ENCODE measurements at places on chromosomes 11 and 22.

- DNase-seq, result peak; percentile 92
Observed at GRCh38 chr11:8719211-8719649, 36.6 kb downstream of the RPL27A start.

DNA sequence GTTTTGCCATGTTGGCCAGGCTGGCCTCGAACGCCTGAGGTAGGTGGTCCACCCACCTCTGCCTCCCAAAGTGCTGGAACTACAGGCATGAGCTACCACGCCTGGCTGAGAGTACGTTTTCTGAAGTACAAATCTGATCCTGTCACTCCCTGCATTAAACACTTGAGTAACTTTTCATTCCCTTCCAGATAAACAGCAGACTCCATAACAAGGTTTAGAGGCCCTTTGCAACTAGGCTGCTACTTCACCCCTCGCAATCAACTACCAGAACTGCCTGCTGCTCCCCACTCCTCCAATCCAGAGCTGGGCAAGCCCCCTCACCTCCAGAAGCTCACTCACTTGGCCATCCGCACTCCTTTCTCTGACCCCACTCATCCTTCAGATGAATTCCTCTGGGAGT lies 1.5 kb downstream of the KCTD14 start:
- DNase-seq, result no peak

DNA sequence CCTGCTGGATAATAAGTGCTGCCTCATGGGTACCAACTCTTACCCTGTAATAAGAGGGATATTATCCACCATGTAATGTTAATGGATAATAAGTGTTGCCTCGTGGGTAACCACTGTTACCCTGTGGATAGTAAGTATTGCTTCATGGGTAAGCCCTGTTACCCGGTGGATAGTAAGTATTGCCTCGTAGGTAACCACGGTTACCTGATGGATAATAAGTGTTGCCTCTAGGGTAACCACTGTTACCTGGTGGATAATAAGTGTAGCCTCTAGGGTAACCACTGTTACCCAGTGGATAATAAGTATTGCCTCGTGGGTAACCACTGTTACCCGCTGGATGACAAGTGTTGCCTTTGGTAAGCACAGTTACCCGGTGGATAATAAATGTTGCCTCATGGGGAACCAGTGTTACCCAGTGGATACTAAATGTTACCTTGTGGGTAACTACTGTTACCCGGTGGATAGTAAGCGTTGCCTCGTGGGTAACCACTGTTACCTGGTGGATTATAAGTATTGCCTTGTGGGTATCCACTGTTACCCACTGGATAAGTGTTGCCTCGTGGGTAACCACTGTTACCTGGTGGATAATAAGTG lies 18.6 kb upstream of the NXPE4 start:
- no peak for DNase-seq

DNA sequence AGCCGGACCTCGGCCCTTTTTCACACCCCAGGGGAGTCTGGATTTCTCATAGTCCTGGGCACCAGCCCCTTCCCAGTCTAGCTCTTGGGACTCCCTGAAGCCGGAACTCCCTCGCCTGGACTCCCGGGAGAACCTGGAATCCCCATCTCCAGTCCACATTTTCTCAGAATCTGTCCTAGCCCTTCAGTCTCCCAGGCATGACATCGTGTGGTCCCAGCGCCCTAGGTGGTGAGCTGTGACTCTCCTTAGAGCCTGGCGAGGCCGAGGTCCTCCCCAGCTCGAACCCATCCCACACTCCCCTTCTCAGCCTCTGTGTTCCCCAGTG lies 673 bp upstream of the DUSP18 start:
- DNase-seq, result no peak

DNA sequence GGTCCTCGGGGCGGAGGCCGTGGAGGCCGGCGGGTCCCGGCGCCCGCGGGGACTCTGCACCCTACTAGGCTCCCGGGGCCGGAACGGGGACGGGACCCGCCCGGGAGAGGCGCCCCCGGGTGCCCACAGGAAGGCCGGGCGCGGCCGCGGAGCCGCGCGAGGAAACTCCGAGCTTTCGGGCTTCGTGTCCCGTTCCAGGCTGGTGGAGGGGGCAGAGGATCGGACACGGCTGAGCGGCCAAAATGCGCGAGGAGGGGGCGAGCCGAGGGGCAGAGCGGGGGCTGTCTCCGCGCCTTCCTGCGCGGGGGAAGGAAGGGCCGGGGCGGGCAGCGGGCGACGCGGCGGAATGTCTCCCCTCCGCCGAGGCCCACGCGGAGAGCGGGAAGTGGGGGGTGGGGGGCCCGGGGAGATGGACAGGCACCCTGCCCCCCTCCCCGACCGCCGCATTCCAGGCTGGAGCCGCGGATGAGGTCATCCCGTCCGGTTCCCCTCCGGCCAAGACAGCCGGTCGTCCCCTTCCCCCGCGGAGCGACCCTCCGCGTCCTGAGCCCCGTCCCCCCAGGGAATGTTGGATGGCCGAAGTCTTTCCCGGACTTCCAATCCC lies 430 bp downstream of the CDC42EP1 start:
- no peak for DNase-seq

DNA sequence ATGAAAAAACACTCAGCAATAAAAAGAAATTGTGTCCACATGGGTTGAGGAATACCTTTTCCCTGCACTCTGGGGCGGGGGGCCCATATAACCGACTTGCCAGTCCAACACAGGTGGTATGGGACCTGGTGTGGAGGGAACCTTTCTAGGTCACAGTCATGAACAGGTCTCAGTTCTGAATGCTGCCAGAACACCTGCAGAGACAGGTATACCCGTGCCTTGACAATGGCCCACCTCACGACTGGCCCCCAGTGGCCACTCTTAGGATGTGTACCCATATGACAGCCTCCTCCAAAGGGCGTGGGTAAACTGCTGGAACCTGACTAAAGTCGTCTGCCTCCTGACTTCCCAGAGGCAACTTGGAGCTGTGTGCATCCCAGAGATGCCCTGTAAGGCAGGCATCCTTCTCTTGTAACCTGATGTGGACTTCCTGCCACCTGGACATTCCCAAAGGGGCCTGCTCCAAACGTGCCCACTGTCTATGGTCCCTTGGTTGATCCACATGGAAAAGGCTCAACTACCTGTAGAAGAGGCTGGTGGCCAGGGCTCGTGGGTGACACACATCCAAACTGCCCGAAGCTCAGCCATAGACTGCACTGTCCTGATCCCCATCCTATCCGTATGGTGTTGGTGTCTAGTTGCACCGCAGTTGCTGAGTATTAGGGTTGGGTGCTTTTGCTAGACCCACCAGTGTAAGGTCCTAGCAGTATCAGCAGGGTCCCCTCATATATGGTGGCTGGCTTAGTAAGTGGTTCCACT lies 859.3 kb downstream of the BRD1 start:
- no peak for DNase-seq

DNA sequence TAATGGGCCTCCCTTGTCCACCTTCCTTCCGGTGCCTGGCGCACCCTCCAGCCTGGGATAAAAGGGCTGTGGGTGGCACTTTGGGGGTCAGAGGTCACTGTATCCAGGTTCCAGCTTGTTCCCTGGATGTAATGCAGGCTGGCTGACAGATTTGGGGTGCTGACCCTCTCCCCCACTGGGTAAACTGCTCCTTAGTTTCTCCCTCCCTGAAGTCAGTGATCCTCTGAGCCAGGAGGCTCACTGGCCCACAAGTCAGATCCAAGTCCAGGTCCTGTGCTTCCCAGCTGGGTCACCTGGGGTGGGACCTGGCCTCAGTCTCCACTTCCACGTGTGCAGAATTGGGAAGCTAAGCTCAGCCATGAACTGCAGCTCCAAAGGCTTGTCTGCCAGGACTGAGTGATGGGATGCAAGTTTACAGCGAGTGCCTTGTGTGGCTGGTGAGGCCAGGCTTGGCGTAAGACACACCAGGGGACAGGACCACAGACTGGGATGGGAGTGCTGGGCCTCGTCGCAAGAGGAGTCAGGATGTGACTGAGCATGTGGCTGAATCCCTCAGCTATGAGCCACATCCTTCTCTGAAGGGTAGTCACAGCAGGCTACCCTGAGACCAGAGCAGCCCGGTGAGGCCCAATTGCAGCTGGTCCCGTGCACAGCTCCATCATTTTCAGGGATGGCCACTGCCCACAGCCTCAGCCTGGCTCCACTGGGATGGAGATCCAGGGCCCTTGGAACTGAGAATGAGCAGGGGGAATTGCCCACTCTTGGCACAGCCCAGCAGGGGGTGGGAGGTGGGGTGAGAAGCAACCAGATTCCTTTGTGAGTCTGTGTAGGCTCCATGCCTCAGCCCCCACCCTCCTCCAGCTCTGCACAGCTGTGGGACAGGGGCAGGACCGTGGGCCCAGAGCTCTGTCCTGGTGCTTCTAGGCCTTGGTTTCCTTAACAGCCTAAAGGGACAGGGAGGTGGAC lies 7.2 kb downstream of the SHISA8 start:
- DNase-seq, result peak; percentile 82

- peak; percentile 99 for DNase-seq
Observed at GRCh38 chr11:1559111-1559951, 12.7 kb downstream of the DUSP8 start.

- DNase-seq, result no peak
Observed at GRCh38 chr22:30969532-30970355, 679 bp downstream of the TUG1 start.

DNA sequence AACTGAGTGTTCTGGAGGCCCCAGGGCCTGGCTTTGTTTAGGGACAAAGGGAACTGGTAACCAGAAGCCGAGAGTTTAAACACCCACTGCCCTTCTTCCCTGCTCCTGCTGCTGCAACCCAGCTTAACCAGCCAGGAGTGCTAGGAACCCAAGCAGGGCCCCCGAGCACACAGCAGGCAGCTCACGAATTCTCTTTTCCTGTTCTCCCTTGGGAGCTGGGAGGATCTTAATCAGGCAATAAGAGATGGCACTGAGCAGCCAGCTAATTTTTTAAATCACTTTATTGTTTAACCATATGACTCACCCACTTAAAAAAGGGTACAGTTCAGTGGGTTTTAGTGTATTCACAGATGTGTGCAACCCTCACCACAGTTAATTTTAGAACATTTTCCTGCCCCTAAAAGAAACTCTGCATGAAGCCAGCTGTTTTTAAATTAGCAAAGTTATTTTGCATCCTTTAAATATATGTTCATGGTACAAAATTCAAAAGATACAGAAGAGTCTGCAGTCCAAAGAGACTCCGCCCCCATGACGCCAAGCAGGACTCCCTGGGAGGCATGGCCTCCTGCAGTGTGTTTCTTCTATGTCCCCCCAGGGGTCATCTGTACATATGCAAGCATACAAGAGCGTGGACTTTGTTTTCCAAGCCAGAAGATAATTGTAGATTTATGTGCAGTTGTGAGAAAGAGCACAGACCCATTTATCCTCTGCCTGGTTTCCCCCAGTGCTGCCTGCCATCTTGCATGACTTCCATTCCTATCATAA lies 18.9 kb upstream of the PPP6R3 start:
- no peak for DNase-seq

- no peak for DNase-seq
Observed at GRCh38 chr11:69343401-69344321, 49.7 kb downstream of the MYEOV start.

DNA sequence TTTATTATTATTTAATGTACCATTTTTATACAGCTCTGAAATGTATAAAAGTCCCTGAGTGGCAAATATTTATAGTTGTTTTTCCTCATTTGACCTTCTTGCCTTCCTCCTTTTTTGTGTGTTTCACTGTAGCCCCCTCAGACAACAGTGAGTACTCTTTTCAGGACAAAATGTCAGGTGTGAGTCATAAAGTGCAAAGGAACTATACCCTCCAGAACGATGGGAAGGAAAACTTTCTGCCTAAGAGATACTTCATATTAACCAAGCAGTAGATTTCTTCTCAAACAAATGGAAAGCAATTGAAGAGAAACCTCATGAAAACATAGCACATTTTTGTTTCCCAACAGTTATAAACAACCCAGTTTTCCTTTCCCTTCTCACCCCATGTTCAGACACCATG lies 16.1 kb upstream of the MS4A7 start:
- no peak for DNase-seq

- no peak for DNase-seq
Observed at GRCh38 chr11:79081471-79082031, 359.3 kb downstream of the TENM4 start.

DNA sequence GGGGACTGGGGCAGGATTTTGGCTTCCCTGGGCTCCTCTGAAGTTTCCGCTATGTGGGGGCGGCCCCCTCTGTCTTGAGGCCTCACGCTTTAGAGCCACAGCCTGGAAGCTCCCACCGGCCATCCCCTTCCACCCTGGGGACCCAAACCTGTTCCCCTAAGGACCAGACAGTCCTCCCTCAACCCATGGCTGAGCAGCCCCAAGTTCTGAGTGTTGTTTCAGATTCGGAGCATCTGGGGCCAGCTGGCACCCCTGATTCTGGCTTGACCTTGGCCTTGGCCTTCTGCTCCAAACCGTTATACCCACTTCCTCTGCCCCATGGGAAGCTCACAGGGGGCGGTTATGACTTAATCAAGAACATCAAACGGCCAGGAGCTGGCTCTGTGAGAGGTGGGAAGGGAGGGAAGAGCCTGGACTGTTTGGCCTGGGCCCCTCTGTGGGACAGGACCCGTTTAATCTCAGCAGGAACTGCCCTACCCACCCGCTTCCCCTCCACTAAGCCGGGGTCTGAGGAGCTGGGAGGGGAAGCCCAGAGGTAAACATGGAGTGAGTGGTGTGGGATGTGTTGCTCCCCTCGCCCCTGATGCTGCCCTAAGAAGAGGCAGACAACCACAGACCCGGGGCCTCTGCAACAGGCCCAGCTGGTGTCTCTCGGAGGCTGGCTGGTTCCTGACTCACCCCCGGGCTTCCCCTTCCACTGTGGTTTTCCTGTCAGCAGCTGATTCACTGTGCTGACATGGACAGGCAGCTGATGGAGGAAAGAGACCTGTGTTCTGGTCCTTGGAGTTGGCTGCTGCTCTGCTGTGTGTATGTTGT lies 3.4 kb downstream of the CD82 start:
- peak; percentile 97 for DNase-seq

- no peak for DNase-seq
Observed at GRCh38 chr22:45564349-45565030, 61.8 kb downstream of the FBLN1 start.

DNA sequence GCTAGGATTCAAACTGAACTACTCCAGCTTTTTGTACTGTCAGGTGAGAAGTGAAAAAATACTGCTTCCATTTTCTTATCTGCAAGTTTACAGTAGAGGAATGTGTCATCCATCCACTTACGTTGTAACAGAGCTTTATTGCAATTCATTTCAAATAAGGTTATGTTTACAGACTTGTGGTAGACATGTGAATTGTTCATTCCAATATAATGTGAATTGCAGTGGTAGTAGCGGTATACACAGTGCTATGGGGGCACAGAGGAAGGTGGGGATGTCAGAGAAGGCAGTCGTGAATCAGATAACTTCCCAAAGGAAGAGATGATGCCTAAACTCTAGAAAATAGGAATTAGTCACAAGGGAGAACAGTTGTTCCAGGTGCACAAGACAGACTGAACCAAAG lies 42.5 kb downstream of the CEP57 start:
- DNase-seq, result no peak

- no peak for DNase-seq
Observed at GRCh38 chr11:129720156-129720555, 95.5 kb upstream of the TMEM45B start.

- peak; percentile 44 for DNase-seq
Observed at GRCh38 chr11:73147771-73148681, 5.9 kb upstream of the FCHSD2 start.
